Small intestine (tissue), 16 donors: ENCODE measurements at places on chromosomes 5 and 9.

DNA sequence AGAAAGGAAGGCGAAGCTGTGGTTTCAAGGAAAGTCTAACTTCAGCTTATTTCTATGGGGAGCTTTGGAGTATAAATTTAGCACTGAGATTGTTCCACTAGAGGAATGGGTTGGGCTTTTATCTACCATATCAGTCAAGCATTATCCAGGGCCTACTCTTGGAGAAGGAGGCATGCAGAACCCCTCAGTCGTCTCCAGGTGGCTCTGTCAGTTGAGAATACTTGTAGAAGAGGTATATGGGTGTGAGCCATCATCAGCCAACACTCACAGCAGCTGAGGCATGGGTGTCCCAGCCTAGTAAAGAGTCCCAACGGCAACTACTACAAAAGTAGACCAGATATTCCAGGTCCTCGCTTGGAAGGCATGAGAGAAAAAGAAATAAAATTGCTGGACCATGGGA, 548.5 kb upstream of the GRAMD2B start:
- no peak for DNase-seq

GRCh38 chr9:111037356-111037707, 938 bp downstream of the LPAR1 start:
- peak; percentile 39 for DNase-seq

DNA sequence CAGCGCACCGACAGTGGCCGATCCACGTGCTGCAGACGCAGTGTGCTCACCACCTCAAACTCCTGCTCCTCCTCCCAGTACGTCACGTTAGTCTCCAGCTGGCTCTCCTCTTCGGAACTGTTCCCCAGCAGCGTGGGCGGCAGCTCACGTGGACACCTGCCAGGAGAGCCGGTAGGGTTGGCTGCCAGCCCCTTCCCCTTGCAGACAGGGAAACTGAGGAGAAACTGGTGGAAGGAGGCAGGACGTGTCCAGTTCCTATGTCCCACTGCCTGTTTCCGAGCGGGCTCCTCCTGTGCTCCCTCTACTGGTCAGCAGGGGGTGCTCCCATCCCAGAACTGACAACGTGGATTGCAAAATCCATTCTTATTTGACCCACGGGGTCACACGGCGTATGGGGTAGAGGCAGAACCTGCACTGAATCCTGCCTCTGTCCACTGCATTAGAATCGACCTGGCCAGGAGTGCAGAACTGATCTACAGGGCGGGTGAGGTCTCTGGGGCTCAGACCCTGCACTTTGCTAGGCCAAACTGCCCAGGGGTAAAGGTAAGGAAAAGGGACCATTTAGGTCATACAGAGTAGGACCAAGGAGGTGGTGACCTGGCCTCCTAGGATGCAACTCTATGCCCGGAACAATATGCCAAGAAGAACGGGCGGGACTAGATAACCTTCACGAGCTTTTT, 25.7 kb downstream of the PDGFRB start:
- peak; percentile 77 for DNase-seq

DNA sequence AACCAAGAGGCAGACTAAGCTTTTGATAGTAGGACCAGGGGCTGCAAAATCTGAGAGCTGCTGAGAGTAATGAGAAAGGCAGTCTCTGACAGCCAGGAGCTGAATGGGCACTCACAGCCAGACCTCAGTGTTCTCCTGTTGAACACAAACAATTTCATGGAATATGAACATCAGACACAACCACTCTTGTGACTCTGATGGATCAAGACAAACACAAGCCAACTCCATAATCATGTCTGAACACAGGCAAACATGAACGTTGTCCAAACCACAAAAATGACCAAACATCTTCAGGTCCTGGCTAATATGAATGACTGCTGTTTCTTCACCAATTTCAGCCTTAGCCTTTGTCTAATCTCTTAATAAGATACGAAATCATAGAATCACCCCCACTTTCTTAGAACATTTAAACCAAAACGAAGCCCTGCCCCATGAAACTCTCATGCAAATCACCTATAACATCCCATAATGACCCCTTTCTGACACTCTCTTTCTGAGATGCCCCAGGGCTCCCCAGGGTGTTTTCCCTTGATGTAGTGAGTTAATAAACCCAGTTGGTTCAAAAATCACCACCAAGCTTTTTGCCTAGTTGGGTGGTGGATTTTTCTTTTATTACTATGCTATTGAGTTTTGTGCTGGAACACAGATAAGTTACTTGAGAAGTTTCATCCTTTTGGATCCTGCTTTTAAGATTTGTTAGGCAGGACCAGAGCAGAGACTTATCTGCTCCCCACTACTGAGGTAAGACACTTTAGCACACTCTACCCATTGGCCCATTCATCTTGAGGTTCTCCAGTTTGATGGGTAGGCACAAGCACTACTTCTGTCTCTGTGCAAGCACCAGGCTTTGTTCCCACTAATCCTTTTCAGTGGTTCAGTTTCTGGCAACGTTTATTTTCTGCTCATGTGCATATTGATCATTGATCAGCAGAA, 5.9 kb upstream of the ERAP2 start:
- no peak for DNase-seq

DNA sequence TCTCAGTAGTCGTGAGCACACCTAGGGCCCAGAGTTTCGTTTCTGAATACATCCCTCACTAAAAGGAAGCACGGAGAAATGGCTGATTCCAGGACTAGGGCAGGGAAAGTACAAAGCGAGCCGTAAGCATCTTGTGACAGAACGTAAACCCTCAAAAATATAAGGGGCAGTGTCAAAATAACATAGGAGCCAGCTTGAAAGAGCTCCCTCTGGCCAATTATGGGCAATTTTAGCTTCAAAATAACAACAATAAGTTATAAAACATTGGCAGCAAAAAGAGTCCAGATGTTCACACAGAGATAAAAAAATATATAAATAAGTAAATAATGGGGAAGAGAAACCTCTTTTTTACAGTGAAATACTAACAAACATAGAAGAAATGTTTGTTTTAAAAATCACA, 18.5 kb upstream of the GLIS3 start:
- DNase-seq, result no peak

- DNase-seq, result no peak
These were observed 51.2 kb downstream of the USP20 start for GRCh38 chr9:129886226-129887174.

GRCh38 chr9:131081868-131082267, 14.5 kb upstream of the AIF1L start:
- no peak for DNase-seq

DNA sequence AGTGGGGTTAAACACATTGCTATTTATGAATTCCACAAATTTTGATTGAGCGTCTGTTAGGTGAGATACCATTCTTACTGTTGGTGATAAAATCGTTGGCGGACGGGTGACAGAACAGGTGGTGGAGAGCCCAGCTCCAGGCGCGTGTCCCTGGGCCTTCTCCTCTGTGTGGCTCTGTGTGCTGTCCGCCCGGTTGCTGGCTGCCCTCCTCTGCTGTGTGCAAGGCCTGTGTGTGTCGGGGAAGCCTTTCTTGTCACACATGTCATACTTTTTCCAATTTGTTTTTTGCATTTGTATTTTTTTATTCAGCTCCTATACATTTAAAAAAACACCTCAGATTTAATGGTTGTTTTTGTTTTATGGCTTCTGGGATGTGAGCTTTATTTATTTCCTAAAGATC, 33.9 kb downstream of the TENT4A start:
- no peak for DNase-seq

- no peak for DNase-seq
These were observed 293.8 kb downstream of the CWC27 start for GRCh38 chr5:65062469-65063083.

DNA sequence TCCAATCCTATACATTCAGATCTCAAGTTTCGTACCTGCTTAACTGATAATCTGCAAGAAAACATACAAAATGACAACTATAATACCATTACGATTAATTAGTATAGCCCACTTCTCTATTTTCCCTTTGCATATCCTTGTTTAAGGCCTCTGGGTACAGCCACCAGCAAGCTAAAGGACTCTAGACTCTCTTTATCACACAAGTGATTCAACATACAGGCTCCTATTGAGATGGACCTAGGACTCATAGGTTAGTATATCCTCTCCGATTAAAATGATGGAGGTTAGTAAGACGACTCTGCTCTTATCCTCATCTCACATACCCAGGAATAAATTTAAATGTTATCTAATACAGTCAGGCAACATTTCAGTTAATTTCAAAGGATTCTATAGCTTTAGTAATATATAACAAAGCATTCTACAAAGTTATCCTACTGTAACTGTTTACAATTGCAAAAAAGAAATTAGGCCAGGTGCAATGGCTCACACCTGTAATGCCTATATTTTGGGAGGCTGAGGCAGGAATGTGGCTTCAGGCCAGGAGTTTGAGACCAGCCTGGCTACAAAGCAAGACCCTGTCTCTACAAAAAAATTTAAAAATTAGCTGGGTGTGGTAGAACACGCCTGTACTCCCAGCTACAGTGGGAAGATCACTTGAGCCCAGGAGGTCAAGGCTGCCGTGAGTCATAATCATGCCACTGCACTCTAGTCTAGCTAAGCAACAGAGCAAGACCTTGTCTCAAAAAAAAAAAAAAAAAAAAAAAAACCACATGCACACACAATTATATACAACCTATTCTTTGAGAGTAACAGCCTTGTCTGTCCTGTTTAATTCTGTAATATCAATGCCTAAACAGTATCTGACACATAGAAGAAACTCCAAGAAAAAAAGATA, 15.4 kb downstream of the HAUS6 start:
- peak; percentile 53 for DNase-seq

DNA sequence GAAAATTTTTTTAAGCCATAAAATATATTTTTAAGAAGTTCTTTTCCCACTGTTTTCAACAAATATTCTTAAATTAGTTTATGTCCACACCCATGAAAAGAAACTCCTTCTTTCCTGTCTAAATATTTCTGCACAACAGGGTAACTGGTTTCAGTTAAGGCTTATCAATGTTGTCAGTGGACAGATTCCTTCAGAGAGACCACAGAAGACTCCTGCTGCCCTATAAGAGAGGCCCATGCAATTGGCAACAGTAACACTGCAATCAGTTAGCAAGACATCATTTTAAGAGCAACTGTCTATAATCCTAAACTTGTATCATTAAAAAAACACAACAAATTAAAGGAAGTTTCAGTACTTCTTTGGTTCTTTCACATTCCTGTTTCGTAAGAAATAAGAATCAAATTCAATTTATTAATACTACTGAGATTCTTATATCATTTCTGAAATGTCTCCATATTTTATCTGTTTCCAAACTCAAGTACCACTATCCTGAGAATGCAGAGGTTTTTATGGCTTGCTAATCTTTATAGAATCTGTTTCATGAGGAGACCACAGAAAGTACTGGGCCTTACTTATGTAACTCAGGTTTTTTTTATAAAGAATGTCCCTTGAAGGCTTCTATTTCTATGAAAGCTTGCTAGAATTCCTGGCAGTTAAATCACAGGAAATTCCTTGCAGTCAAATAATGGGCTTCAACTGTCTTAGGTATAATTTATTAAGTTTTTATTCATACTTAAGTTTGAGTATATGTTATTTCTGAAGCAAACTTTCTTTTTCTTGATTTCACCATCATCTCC, 240.2 kb downstream of the RFX3 start:
- DNase-seq, result no peak

DNA sequence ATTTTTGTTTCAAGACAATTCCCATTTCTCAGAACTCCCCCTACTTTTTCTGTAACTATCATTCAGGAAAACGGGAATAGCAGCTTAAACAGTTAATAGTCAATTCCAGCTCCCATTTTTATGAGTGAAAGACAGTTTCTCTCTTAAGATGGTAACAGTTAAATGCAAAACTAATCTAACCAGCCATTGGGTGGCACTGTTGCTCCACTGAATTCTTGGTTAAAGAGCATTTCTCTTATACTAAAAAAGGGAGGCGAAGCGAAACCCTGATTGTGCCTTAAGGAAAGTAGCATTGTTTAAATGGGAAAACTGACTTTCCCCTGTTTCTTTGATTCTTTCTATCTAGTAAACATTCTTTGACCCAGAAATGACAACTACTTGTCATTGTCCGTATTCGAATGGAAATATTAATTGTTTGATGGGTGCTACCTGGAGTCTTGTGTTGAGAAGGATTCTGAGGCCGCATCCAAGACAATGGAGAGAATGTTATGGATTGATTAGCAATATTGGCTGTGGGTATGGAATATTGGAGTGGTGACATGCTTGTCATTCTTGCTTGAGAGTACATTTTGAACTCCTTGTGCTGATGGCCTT, 507.8 kb downstream of the MAT2B start:
- DNase-seq, result peak; percentile 79

GRCh38 chr9:99515093-99515492, 293.0 kb downstream of the SEC61B start:
- DNase-seq, result no peak

GRCh38 chr5:31328040-31328733, 134.7 kb downstream of the CDH6 start:
- no peak for DNase-seq

DNA sequence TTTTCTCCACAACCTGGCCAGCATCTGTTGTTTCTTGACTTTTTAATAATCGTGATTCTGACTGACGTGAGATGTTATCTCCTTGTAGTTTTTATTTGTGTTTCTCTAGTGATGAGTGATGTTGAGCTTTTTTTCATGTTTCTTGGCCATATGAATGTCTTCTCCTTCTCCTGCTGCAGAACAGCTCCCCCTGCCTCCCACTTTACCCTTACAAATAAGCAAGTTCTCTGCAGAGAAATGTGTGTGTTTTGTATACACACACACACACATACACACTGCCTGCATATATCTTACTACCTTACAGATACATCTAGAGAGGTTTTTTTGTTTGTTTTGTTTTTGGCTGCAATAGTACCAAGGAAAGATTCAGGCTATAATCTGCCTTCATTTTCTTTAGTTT, 88.7 kb upstream of the PHF24 start:
- DNase-seq, result no peak

- peak; percentile 37 for DNase-seq
These were observed 722.8 kb upstream of the GRAMD2B start for GRCh38 chr5:125700380-125700861.

DNA sequence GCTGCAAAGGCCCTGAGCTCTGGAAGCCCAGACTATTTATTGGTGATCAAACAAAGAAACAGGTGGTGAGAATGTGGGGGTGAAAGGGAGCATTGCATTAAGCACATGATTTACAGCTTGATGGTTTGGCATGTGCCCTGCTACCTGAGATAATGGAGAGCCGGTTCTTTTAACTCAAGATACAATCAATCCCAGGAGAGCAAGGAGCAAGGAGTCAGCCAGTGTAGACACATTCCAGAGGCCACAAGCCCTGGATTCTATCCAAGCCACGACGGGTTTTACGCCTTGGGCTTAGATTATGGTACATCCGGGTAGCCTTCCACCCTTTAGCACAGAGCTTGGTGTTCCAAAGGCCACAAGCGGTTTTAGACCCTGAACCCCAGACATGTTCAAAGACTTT, 292.2 kb downstream of the CYLC2 start:
- no peak for DNase-seq

DNA sequence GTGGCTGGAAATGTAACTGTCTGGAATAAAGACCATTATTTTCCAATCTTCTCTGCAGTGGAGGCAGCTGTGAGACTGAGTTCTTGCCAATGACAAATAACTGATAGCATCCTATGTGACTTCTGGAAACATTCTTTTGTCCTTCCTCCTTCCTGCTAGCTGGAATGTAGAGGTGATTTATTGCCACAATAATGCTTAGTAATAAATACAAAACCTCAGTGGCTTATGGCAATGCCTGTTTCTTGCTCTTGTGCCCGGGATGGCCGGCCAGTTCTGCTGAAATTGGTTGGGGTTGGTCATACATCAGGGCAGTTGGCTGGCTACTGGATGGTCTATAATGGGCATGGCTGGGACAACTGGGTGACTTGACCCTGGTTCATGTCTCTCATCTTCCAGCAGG, 12.2 kb upstream of the TEX48 start:
- DNase-seq, result peak; percentile 21

- no peak for DNase-seq
These were observed 47.8 kb downstream of the SVEP1 start for GRCh38 chr9:110531776-110532175.
